A172 (cell line): ENCODE measurements at places on chromosomes 12 and 14. TPM values are rescaled to one million over a fixed set of nuclear protein-coding genes. Genes with fewer than 3 reads are reported as not detected.

GRCh38 chr12:121227294-121227693 lies 17.4 kb downstream of the P2RX4 start:
- DNase-seq: no peak

- DNase-seq: peak; percentile 17
Observed at GRCh38 chr12:78562368-78563205, 302.0 kb upstream of the SYT1 start.

DNA sequence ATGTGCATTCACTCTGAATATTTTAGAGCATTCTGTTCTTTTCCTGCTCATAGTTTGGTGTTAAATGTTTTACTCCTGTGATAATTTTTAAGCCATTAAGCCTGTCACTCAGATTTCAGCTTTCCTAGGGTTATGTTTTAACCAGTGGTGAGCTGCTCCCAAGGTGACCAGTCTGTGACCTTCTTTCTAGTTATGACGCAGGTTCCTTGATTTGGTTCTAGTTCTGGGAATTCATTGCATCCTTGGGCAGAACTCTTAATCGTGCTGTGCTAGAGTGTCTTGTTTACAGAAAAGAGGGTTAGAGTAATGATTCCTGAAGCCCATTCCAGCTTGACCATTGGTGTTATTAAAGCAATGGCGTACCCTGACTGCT lies 2.2 kb downstream of the GABARAPL1 start:
- DNase-seq: no peak

DNA sequence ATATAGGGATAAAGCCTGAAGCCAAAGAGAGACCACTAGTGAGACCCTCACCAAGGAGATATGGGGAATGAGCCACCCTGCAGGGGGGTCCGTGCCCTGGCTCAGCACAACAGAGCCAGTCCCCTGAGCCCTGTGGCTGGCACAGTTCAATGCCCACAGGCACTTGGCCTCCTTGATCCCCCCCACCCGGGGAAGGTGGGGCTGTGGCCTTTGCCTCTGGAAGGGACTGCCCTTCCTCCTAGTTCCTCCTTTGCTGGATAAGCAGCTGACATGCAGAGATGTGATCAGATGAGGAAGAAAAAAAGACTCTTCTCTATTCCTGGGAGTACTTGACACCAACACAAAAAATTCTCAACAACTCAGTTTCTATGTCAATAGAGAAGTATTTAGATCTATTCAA lies 19.9 kb downstream of the TTC7B start:
- no peak for DNase-seq

GRCh38 chr12:82708061-82708879 lies 21.6 kb downstream of the TMTC2 start:
- DNase-seq: no peak

DNA sequence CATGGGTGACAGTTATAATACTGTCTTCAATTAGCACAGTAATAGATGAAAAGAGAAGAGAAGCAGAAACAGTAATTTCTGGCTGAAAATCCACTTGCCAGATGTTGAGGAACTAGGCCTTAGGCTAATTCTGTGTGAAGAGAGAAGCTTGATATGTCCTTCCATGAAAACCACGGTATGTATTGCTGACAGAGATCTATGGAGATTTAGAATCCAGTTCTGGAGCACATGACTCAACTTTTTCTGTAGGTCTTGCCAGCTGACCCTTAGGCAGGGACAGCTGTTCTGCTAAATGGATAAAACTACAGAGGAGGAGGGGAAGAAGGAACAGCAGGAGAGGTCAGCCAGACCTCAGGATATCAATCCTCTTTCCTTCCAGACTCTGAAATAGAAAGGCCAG lies 211.5 kb downstream of the PRKD1 start:
- no peak for DNase-seq

DNA sequence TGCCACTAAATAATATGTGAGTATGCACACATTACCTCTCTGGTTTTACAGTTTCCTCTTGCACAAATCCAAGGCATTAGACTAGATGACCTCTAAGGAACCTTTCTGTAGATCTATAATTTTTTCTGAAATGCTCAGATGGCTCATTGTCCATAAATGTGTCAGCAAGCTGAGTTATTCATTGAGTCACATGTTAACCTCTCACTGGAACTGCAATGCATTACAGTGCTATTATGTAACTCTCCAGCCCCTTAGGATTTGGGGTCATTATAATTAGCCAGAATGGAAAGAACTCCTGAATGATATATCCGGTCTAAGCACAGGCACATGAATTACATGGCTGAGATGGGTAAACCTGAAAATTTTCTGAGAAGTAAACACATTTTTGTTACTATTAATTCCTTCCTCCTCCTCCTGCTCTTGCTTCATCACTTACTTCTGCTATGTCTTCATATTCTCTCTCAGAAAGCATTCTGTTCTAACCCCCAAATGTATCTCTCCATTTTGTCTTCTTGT lies 20.3 kb upstream of the DRAM1 start:
- peak; percentile 81 for DNase-seq

DNA sequence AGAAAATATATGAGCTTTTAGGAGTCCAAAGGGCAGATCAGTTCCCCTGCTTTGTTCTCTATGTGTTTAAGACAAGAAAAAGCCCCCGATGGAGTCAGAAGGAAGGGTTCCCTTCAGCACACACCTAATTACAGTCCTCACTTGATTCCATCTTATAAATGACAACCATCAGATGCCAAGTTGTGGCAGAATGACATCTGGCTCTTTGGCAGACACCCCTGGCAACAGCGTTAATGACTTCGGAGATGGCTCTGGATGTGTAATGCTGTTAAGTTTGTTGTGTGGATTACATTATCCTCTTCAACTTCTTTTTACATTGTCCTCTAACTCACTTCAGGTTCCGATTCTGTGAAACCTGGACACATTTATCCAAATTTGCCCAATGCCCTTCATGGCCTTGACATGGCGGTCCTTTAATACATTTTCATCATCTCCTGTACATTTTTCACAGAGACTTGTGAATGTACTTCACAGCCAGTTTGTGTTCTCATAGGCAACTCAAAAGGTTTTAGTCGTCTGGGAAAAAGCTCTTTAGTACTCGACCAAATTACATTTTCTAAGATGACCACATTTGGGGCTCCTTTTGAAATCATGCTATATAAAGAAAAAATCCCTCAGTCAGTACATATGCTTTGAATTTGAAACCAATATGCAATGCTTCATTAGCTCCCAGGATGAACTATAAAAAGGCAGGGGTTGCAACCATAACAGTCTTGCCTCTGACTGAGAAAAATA lies 667.8 kb downstream of the NOVA1 start:
- DNase-seq: no peak

POTEG gene
- not detected in 2 replicates for total RNA-seq

PSEN1 gene
- 46.2 and 55.4 TPM in 2 replicates for total RNA-seq

- no peak for DNase-seq
Observed at GRCh38 chr14:57391517-57392195, 1.3 kb downstream of the NAA30 start.

INHBC gene
- total RNA-seq: not detected in 2 replicates

GRCh38 chr12:75661908-75662307 lies 150.5 kb upstream of the KRR1 start:
- peak; percentile 42 for DNase-seq

DAO gene
- not detected in 2 replicates for total RNA-seq

OR10G2 gene
- not detected in 2 replicates for total RNA-seq

DNA sequence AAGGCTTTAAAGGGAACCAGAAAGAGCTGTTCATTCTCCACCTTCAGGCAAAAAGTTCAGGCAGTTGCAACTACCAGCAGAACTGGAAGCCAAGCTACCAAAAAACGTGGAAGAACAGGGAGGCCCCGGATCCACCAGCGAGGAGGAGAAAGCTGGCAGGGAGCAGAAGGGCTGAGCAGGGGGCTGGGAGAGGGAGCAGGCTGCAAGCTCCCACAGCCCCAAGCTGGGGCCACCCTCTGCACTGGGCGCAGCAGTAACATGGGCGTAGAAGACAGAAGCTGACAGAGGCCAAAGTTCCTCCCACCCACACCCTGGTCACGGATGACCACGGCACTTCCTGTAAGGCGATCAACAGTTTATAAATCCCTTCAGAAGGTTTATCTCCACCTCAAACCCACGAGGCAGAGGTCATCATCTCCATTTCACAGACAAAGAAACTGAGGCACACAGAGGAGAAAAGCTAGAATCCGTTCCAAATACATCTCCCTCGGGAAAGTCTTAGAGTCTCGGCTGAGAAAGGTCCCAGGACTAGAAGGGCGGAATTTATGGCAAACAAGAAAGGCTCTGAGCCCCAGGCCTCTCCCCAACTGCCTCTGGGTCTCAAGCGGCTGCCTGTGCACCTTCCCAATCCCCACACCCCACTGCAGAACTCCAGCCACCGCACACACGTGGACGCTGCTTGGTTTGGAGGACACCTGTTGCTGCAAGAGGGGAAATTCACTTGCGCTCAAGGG lies 1.8 kb downstream of the CCDC85C start:
- no peak for DNase-seq

GRCh38 chr14:66403183-66403582 lies 83.0 kb upstream of the CCDC196 start:
- DNase-seq: peak; percentile 16

IRAK3 gene
- total RNA-seq: not detected in 2 replicates

DNA sequence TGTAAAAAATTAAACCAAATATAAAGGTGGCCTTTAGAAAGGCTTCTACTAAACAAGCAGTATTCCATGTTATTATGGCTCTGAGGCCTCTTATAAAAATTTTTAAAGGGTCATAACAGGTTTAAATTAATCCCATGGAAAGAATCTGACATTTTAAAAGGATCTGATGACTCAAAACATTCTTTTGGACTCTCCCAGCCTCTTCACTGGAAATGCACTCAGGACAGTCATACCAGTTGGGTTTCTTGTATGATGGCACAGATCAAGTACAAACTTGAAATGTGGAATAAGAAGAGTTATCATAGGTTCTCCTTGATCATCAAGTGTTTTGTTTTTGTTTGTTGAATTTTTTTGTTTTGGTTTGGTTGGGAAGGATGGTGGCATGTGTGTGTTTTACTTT lies 50.8 kb downstream of the PPP2R5E start:
- DNase-seq: peak; percentile 28

GRCh38 chr14:67883717-67884116 lies 64.1 kb downstream of the RAD51B start:
- peak; percentile 5 for DNase-seq

GRCh38 chr14:54570631-54571415 lies 3.9 kb downstream of the SAMD4A start:
- DNase-seq: peak; percentile 56

GRCh38 chr12:65494537-65494936 lies 216.1 kb downstream of the MSRB3 start:
- DNase-seq: peak; percentile 20

DNA sequence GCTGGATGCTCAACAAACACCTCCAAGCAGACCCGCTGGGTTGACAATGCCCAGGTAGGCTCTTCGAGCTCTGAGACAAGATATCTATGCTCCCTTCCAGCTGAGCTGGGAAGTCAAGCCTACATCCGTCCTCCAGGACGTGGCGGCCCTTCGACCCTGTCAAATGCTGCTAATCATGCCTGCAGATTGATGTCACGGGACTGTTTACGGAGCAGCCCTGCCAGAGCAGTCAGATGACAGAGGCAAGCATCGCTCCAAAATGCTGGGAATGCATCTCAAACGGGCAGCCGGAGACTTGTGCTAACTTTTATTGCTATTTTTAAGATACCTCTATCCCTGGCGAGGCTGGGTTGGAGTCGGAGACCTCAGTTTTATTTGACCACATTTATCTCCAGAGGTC lies 139.2 kb downstream of the NTF3 start:
- no peak for DNase-seq

ARHGAP9 gene
- total RNA-seq: 0.43 and 0.79 TPM in 2 replicates

- DNase-seq: no peak
Observed at GRCh38 chr12:110371408-110372055, 32.0 kb downstream of the ANAPC7 start.

DNA sequence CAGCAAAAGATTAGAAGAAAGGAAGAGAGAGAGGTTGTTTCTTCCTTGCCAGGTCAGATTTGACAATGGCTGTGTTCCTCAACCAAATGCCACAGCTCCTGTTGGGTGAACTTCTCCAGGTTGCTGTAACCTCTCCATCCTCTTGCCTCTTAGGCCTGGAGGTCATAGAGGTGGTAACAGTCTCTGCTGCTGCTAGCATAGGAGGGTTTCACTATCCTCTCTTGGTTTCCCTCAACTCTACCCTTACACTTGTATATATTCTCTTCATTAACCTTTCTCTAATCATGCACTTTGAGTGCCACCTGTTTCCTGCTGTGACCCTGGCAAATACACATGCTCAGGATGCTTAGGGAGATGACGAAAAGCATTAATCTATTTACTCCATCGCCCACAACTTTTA lies 67.7 kb upstream of the HIF1A start:
- DNase-seq: no peak

DNA sequence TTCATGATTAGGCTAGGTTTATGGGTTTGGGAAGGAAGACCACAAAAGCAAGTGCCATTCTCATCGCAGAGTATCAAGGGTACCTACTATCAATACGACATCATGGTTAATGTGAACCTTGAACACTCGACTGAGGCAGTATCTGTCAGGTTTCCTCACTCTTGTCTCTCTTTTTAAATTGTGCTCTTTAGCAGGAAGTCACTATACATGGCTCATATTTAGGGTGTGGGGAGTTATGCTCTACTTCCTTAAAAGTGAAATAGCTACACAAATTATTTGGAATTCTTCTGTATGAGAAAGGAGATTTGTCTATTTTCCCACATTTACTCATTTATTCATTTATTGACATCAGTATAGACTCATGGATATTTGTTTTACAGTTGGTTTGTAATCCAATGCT lies 5.9 kb upstream of the CLEC4E start:
- no peak for DNase-seq

DNA sequence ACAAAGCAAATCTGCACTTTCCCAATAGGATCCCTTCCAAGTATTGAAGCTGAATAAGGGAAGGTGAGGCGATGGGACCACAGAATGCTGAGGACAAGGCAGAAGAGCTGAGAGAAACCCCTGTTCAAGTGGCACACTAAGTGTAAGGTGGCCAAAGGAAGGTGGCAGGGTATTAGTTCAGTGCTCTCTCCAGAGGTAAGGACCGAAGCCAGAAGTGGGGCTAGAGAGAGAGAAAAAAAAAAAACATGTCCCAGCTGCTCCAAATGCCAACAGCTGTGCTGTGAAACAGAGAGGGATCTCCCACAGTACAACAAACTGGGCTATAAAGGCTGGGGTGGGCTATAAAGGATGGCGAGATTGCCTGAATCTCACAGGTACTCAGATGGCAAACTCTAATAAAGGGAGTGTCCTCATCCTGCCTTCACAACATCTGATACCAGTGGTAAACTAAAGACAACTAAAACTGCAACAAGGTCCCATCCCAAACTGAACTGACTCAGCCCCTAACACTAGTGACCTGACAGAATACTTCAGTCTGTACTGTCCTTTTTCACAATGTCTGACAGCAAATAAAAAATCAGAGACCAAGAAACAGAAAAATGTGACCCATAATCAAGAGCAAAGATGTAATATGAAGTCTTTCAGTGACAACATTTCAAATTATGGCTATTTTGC lies 47.9 kb downstream of the CDK17 start:
- DNase-seq: no peak

- no peak for DNase-seq
Observed at GRCh38 chr14:34835312-34835711, 39.8 kb downstream of the BAZ1A start.

GRCh38 chr12:89230376-89231315 lies 121.7 kb downstream of the DUSP6 start:
- DNase-seq: no peak

GRCh38 chr14:68800390-68800789 lies 7.5 kb upstream of the ZFP36L1 start:
- no peak for DNase-seq
